ENCODE measurements at places on chromosomes 5 and 9.

GRCh38 chr5:133947431-133947841, 21.0 kb downstream of the C5orf15 start:
- DNase-seq = no peak

GRCh38 chr9:99556998-99557397, 264.7 kb upstream of the NR4A3 start:
- DNase-seq = no peak

- DNase-seq = no peak
Measured at GRCh38 chr5:95975703-95976102, 14.1 kb upstream of the ELL2 start.

DNA sequence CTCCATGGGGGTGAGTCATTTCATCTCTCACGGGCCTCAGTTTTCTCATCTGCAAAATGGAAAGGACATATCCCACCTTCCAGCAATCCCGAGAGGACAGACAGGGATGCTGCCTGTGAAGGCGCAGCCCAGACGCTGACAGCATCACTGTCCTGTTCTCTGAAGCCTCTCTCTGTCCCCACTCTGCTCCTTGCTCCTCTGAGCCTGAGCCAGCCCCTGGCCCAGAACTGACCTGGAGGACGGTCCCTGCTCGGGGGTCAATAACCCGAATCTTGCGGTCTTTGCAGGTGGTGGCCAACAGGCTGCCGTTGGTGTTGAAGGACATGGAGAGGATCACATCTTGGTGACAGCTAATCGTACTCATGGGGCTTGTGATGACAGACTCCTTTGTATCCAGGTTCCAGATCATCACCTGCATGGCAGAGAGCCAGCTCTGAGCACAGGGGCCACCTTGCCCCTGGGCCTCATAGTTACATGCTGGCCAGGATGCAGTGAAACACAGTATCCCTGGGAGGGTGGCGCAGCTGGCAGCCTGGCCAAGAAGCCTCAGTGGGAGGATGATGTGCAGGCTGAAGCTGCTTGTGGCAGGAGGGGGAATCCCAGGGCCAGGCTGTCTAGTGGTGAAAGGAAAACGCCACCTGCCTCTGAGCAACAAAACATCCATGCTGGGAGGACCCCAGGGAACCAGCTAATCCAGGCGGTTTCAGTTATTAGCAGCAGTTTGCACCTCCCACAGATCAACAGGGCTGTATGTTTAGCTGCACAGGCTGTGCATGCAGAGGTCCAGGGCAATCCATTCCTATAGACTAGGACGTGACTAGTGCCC, 14.0 kb upstream of the TRIM14 start:
- no peak for DNase-seq

- no peak for DNase-seq
Measured at GRCh38 chr5:173429489-173430150, 101.4 kb upstream of the STC2 start.

DNA sequence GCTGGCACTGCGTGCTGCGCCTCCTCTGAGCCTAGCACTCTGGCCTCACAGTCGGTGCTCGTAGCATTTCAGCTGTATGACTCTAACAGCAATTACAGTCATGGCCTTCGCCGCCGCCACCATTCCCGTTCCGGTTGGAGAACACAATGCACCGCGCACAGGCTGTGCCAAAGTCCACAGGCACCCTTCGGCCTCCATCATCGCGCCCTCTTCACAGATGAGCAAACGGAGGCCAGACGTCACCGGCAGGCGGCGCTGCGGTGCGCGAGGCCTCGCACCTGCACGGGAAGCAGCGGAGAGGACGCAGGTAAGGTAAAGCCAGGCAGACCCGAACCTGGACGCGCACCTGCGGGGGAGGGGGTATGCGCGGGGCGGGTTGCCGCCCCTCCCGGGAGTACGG, 128.9 kb downstream of the BARX1 start:
- no peak for DNase-seq

Data from fibroblast of skin of left biceps (primary cell).